Anterior cingulate cortex (tissue), 58 donors: ENCODE measurements at places on chromosomes 16 and 17.

GRCh38 chr16:11464241-11464640 lies 119.0 kb downstream of the RMI2 start:
- no peak for DNase-seq

DNA sequence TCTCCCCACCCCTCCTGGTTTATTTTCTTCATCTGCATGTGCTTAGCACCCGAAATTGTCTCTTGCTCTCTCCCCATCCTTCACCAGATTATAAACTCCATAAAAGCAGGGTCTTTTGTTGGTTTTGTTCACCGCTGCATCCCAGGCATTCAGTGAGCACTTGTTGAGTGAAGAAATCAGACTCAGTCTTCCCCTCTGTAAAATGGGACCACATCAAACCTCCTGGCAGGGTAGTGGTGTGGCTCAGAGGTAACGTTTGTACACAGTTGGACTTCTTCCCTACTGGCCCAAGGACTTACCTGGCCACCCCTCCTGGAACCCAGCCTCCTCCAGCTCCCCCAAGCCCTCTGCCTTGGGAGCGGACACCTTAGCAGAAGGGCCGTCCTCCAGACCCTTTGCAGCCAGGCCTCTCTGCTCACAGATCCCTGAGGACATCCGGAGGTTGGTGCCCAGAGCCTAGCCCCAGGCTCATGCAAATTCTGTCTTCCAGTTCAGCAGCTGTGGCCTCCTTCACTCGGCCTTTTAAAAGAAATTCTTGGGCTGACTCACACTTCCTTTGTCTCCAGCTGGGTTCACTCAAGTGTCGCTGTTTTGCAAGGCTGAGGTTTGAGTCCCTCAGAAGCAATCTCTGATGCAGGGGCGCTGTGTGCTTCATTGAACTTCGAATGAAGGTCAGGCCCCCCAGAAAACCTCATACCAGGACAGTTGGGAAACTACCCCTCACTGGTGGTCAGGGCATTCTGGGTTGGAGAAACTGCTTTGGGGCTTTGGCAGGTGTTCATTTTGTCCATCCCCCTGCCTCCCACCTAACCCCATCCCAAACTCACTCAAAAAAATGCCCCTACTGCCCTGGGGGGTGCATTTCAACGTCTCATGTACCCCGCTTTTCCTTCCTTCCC lies 16.8 kb upstream of the RMI2 start:
- no peak for DNase-seq

DNA sequence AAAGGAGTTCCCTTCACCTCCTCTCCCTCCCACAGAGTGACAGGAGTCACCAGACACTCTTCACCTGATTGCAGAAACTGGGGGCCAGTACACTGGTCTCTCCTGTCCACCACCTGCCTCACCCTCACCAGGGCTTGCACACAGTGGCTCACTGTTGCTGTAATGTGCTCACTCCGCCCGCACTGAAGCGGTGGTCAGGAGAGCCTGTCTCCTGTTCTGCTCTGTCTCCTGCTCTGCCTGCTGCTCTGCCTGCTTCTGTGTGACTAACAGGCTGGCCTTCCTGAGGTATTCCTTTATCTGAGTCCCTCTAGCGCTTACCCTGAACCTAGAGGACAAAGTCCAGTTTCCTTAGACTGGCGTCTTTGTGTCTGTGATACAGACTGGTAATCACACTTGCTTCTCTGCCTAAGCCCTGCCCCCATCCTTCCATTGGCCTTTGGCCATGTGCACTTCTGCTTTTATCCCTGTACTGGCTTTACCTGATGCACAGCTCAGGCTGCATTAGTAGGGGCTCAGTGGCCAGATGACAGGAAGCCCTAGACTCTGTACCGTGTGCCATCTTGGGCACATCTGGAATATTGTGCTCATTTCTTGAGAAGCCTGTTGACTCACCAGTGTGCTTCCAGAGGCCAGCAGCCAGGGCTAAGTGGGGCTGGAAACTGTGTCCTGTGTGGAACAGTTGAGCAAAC lies 13.3 kb downstream of the PROCA1 start:
- DNase-seq, result no peak

- DNase-seq, result no peak
Observed at GRCh38 chr16:407253-407652, 5.6 kb downstream of the DECR2 start.

- DNase-seq, result no peak
Observed at GRCh38 chr17:64355536-64356303, 34.9 kb downstream of the PECAM1 start.

- no peak for DNase-seq
Observed at GRCh38 chr16:17252064-17252463, 218.7 kb downstream of the XYLT1 start.

GRCh38 chr17:77254951-77255825 lies 114.4 kb downstream of the SEC14L1 start:
- DNase-seq, result no peak

GRCh38 chr16:58855291-58855863 lies 121.3 kb upstream of the GOT2 start:
- DNase-seq, result no peak
